ENCODE measurements at places on chromosomes 11 and 22.

GRCh38 chr11:11722246-11722645 lies 100.4 kb upstream of the GALNT18 start:
- DNase-seq, result no peak

DNA sequence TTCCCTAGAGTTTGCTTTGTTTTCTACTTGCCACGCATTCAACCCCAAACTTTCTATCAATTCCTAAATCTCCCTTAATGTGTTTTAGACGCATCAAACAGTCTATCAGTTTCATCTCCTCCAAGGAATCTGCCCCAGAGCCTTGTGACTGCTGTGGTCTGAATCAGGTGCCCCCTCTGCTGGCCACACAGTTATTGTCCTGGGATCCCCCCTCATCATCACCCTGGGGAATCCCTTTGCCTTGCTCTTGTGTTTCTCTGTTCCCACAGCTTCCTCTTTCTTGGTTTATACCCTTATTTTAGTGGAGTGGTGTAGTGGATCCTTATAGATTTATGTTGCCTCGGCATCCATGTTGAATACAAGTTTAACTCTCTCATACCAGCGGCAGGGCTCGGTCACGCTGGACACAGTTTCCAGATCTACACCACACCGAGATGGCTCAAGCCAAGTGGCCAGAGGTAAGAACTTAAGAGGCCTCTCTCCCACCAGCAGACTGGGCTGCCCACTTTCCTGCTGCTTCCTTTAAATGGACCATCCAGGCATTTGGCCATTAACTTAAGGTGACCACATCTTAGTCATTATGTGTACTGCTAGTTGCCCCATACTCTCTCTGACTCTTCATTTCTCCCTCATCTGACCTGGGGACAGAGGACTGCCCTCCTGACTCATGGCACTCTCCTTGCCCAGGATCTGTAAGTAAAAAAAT lies 8.2 kb downstream of the UPB1 start:
- DNase-seq, result peak; percentile 94

DNA sequence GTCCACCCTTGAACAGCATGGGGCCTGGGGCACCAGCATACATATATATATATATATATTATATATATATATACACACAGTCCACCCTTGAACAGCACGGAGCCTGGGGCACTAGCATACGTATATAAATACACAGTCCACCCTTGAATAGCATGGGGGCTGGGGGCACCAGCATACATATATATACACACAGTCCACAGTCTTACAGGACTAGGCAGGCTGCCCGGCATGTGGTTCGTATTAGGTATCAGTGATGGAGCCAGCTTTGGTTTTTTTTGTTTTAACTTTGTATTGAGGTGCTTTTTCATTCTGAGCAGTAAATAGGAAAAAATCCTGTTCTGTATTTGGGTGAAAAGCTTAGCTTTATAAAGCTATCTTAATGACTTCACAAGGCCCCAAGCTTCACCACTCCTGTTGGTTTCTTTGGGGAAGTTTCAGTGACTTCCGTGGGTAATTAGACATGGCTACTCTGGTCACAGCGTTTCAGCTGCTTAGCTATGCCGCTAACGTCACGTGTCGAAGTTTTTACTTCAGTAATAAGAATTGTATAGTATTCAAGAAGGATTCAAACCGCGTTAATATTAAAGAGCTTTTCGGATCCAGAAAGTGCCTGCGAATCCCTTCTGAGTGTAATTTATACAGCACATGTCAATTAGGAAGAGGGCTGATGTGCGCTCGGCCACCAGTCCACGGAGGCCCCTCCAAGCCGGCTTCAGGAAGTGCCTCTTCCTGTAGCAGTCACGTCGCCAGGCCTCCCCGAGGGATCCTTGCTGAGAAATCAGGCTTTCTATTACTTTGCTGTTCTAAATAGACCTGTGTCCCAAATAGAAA lies 179.7 kb downstream of the TBC1D22A start:
- DNase-seq, result peak; percentile 62

DNA sequence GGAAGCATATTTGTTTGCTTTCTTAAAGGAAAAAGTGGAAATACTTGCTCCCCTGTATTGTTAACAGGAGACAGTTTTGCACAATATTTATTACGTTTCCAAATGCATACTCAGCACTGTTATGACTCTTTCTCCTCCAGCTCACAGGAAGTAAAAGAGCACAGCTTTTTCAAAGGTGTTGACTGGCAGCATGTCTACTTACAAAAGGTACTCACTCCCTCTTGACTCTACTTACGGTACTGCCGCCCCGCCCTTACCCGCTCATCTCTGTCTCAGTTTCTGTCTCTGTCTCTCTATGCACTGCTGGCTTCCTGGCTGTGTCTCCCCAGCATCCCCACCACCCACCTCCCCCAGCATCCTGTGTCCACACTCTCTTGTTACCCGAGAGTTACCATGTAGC lies 32.2 kb upstream of the MYO18B start:
- DNase-seq, result no peak

DNA sequence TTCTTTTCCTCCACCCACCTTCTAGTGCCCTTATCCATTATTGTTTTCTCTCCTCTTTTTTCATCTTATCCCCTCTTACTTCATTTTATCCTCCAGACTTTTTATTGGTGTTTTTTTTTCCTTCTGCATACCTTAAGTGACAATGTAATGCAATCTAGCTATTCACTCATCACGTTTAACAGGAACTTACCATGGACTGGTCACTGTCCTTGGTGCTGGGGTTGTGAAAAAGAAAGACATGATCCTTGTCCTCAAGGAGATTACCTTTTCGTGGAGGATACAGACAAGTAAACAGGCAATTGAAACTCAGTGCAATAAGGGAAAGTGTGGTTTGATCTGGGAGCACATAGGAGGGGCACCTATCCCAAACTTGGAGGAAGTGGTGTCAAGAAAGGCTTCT lies 20.7 kb downstream of the SYT9 start:
- DNase-seq, result no peak

- no peak for DNase-seq
Observed at GRCh38 chr11:75924966-75925784, 110.2 kb downstream of the UVRAG start.

GRCh38 chr22:32536352-32536751 lies 61.7 kb downstream of the FBXO7 start:
- DNase-seq, result no peak

- no peak for DNase-seq
Observed at GRCh38 chr11:106503901-106504300, 426.4 kb downstream of the AASDHPPT start.

DNA sequence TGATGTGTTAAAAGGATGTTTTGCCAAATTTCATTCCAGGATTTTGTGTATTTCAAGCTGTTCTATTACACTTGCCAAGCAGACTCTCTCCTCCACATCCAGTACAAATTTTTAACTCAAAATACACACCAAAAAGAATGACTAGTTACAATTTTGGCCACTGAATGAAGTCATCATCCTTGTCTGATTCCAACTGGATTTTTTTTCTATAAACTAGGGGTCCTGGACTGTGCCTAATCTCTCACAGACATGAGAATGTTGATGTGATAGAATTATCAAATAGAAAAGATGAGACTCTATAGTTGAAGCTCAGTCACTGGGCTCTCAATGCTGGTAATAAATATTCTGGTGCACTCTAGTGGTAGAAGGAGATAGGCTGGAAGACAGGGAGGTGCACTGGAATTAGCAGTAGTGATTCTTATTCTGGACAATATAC lies 85.8 kb downstream of the FANCF start:
- DNase-seq, result no peak

GRCh38 chr11:134098566-134099184 lies 29.8 kb downstream of the JAM3 start:
- DNase-seq, result no peak

GRCh38 chr11:121892863-121893262 lies 223.2 kb downstream of the BLID start:
- no peak for DNase-seq

GRCh38 chr11:129999407-129999806 lies 3.2 kb downstream of the PRDM10 start:
- DNase-seq, result no peak

- DNase-seq, result no peak
Observed at GRCh38 chr11:81673001-81673400, 1060.7 kb downstream of the FAM181B start.

GRCh38 chr11:10727146-10727851 lies 23.7 kb upstream of the CTR9 start:
- no peak for DNase-seq

DNA sequence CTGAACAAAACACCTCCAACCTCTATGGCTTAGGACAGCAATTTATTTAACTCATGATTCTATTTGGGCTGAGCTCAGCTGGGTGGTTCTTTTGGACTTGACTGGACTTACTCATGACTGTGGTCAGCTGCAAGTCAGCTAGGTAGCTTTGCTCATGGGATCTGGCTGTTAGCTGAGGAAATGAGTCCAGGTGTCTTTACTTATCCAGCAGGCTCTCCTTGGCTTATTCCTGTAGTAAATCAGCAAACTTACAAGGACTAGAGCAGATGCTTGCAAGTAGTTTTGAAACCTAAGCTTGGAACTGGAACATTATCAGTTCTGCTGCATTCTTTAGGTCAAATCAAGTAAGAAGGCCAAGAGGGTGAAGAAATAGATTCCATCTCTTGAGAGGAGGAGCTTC lies 8.0 kb upstream of the HIKESHI start:
- no peak for DNase-seq

GRCh38 chr22:30167734-30168133 lies 78.8 kb downstream of the LIF start:
- DNase-seq, result no peak

GRCh38 chr11:58652726-58653280 lies 30.3 kb downstream of the CNTF start:
- no peak for DNase-seq

GRCh38 chr22:21054714-21055563 lies 9.2 kb downstream of the LRRC74B start:
- DNase-seq, result no peak

DNA sequence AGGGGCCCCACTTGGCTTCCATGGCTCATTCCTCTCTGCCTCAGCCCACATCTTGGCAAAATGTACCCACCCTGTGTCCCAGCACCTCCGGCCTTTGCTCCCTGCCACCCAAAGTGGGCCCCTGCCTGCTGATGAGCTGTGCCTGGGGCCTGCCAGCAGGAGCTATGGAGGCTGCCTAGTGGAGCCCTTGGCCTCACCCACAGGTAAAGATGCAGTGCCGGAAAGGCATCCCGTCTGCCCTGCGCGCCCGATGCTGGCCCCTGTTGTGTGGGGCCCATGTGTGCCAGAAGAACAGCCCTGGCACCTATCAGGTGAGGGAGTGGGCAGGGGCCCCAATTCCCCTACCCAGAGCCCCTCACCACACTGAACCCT lies 1.3 kb downstream of the TBC1D10C start:
- DNase-seq, result no peak

GRCh38 chr22:24137595-24137994 lies 43.7 kb upstream of the SUSD2 start:
- DNase-seq, result no peak

- no peak for DNase-seq
Observed at GRCh38 chr22:35688913-35689675, 28.6 kb upstream of the APOL5 start.

- no peak for DNase-seq
Observed at GRCh38 chr22:44941207-44941606, 68.6 kb downstream of the PHF21B start.

DNA sequence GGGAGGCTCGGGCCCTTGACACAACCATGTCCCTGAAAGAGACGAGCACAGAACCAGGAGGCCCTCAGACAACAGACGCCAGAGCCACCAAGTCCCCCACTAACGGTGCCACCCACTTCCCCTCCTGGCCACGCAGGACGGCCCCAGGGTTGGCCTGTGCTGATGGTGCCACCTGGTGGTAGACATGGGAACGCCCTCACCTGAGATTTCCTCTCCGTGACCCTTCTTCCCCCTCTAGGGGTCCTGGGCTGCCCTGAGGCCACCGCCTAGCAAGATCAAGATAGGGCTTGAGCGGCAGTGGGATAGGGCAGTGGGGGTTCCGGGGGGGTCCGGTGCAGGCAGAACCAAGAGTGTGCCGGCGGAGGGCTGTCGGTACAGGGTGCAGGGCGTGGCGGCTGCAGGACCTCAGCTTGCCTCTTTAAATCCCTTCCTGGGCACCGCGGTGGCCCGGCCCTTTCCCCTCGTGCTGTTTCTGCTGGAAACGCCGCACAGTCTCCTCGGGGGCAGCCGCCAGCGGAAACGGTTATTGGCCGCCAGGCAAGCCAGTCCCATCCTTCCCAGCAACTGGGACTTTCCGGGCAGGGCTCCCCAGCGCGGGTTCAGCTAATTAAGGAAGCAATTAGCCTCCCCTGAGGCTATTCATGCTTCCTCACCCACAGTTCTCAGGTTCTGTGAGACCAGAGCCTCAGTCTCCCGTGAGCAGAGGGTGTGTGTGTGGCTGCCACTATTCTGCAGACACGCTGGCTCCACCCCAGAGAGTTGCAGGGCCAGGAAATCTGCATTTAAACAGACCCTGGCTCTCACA lies 5.5 kb upstream of the NFAM1 start:
- peak; percentile 63 for DNase-seq

GRCh38 chr11:106763501-106763900 lies 254.8 kb downstream of the GUCY1A2 start:
- DNase-seq, result no peak

GRCh38 chr11:116535994-116536393 lies 236.8 kb downstream of the BUD13 start:
- DNase-seq, result no peak

GRCh38 chr11:113949891-113950290 lies 25.0 kb upstream of the HTR3A start:
- no peak for DNase-seq

DNA sequence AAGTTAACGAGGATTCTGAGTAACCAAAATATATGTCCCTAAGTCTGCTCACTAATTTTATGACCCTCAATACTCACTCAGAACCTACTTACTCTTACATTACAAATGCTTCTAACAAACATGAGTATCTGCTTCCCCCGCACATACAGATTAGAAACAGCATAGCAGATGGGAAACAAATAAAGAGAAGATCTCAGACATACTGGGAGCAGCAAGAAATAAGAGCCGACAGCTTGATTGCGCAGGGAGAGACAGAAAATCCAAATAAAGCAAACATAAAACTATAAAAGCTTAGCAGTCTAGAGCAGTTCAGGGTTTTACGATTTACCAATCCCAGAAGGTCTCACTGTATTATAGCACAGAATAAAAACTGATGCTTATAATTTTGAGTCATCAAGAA lies 89.1 kb upstream of the DBX1 start:
- DNase-seq, result no peak

- DNase-seq, result no peak
Observed at GRCh38 chr22:29623553-29624169, 20.2 kb downstream of the NF2 start.

DNA sequence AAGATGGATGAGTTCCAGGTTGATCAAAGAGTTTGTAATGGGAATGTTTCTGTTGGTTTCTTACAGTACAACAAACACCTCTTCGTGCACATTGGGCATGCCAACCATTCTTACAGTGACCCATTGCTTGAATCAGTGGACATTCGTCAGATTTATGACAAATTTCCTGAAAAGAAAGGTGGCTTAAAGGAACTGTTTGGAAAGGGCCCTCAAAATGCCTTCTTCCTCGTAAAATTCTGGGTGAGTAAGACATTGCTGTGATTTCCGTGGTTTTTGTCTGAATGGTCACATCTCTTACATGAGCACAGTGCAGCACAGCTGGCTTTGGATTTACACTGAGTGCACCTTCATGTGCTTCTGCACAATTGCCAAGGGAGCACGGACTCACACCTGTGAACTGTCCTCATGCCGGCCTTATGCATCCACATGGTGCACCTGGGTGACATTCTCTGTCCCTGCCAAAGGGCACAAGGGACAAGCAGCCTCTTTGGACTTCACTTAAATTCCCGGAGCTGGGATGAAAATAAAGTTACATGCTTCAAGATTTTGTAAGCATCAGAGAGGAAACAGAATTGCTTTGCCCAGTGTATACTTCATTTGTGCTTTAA lies 107.1 kb upstream of the RASSF10 start:
- no peak for DNase-seq
